ENCODE measurements at places on chromosomes 4 and X.

DNA sequence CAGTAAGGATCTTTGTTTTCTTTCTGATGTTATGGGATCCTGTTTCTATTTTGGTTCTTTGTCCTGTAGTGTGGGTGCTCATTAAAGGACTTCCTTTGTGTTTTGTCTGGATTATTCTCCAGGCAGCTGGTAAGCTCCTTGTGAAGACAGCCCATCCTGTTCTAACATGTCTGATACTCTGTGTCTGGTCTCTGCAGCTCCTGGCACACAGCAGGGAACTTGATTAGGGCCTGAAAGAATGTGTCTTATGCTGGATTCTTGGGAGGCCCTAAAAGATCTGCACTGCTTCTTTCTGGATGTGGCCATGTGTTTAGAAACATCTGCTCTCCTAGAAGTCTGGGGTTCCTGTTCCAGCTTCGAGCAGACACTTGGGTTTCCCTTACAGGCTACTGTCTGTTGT is 38.1 kb upstream of the ATXN3L start:
- DNase-seq: no peak

GRCh38 chrX:12721042-12721441 is 70.2 kb upstream of the PRPS2 start:
- DNase-seq: peak; percentile 77

DNA sequence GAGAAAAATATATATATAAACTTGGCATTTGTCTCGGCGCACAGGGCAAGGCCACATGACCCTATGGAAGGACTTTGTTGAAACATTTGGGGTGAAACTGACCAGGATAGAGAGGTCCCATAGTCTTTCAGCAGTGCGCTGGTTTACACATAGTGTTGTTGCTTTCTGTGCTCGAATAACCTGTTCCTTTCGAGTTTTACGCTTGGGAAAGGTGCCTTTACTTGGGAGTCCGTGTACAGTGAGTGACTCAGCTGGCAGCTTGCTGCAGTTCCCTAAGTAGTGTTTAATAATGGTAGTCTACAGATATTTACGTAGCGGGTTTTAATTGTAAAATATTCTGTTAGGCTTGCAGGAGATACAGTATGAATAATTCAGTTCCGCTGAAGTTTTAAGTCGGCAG is 578 bp downstream of the APOOL start:
- DNase-seq: no peak

DNA sequence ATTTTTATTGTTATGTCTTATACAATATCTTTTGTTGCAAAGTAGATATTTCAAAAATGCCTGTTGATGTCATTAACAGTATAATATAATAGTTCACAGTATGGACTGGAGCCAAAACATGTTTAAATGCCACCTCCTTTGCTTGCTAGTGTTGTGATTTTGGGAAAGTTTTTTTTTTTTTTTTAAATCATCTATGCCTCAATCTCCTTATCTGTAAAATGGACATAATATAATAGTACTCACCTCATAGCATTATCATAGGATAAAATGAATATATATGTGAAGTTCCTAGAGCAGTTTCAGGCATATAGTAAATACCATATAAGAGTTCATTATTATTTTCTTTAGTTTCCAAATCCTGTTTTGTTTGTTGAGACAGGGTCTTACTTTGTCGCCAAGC is 18.3 kb upstream of the MRPL1 start:
- DNase-seq: no peak

GRCh38 chrX:13311560-13311959 is 8.3 kb downstream of the ATXN3L start:
- no peak for DNase-seq

- peak; percentile 69 for DNase-seq
Measured at GRCh38 chr4:109434007-109434971, 674 bp downstream of the SEC24B start.

DNA sequence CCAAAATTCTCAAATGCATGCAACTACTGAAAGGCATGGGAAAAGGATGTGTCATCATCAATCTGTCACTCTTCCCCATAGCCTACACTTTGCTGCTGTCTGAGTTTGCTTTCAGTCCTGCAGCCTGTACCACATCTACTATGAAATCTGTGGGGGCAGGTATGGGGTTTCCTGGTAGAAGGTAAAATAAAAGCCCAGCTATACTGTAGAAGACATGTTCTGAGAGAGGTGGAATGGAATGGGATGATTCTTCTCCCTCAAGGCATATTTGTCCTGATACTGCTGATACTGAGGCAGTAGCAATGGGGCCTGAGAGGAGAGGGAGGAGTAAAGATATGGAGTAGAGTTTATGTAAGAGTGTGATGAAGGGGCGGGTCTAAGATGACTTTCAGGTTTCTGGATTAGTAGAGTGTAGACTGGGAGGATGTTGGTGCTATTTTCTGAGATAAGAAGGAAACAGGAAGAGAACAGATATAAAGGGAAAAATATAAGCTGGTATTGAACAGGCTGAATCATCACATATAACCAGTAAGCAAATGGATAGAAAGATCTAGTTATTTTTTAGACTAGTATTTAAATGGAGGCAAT is 38.7 kb upstream of the GYPA start:
- DNase-seq: no peak

DNA sequence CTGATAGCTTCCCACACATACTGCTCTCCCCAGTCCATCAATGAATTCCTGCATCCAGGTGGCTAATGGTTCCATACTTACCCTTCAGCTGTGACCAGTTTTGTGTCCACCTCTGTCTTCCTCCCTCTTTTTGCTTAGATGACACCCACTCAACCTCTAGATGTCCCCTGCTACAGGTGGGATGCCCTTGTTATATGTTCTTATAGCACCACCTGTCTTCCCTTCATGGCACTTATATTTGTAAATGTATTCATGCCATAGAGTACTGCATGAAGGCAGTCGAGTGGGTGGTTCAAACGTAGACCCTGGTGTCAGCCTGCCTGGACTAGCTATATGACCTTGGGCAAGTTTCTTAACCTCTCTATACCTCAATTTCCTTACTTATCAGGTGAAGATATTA is 6.5 kb upstream of the USP46 start:
- no peak for DNase-seq

DNA sequence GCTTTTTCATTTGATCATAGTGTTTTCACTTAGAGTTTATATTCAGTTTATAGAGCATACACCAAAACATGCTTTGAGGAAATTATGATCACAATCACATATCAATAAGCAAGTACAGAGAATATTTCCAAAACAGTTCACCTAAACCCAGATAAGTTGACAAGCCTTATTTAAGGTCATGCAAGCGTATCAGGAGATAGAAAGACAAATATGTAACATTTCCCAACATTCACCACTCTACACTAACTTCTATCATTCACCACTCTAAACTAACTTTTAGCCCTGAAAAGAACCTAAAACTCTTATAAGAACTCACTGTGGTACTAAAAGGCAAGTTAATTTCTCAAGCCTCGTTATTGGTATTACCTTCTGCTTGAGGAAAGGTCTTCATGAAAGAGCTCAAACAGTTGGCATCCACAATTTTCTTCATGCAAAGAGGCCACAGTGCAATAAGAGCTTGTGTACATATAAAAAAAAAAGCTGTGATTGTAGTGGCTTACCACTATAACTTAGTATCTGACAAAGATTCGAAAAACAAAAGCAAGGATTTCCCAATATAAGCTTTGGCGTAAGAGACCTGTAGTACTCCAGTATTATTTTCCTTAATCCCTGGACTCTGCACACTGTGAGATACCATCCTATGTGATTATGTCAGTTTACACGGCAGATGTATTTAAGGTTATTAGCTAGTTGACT is 903.3 kb downstream of the STIM2 start:
- no peak for DNase-seq

DNA sequence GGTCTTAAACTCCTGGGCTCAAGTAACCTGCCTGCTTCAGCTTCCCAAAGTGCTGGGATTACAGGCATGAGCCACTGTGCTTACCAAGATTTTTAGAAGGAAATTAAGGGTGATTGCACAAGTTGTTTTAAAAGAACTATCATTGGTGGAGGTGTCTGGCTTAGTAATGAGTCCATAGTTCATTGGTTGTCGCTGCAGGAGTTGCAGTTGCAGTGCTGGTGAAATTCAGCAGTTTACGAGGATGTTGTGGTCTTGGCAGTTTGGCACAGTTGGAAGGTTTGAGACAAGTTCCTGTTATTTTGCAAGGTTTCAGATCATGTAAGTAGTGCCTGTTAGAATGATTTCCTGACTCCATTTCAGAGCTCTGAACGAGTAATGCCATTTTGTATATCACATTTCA is 48.1 kb downstream of the RAB40AL start:
- DNase-seq: no peak

DNA sequence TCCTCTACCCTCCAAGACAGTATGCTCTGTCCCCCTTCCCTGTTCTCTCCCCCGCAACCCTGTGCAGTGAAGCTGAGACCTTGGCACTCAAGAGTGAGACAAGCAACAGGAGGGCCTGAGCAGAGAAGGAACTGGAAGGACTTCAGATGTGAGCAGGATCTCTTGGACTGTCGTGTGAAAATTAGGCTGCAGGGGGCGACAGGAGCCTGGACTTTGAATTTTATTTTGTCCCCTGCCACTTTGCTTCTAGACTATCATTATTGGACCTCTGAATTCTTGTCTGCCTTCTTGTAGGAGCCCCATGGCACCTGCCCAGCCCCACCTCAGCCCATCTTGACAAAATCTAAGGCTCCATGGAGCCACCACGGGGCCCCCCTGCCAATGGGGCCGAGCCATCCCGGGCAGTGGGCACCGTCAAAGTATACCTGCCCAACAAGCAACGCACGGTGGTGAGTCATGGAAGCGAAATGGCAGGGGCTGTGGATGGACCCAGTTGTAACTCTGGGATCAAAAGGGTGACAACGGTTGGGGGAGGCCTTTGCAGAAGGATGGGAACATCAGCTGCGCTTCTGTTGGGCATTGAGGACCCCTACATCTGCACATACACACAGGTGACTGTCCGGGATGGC is 1.7 kb downstream of the ARAF start:
- peak; percentile 70 for DNase-seq

- DNase-seq: no peak
Measured at GRCh38 chrX:124960454-124960853, 359.2 kb upstream of the TEX13C start.

GRCh38 chr4:173525118-173526011 is 4.7 kb downstream of the HAND2 start:
- DNase-seq: peak; percentile 76

DNA sequence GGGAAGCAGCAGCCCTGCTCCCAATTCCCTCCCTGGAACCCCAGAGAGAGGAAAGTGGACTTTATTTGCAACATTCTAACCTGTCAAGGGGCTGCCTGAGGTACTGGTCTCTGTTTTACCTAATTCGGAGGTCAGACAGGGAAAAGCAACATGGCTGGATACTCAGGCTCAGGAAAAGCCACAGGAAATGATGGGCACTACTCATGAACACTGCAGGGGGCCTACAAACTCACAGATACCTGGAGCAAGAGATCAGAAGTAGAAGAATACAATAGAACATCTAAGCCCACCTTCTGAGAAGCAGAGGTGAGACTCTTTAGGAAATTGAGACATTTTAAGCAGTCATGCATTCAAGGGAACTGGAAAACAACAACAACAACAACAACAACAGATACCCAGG is 15.4 kb upstream of the CSTF2 start:
- DNase-seq: peak; percentile 66
